Activated CD4-positive, alpha-beta T cell treated with anti-CD3 and anti-CD28 coated beads, Interleukin-2, amount 50 U/mL, for 24 hours (primary cell): ENCODE measurements at places on chromosomes 2 and 18.

DNA sequence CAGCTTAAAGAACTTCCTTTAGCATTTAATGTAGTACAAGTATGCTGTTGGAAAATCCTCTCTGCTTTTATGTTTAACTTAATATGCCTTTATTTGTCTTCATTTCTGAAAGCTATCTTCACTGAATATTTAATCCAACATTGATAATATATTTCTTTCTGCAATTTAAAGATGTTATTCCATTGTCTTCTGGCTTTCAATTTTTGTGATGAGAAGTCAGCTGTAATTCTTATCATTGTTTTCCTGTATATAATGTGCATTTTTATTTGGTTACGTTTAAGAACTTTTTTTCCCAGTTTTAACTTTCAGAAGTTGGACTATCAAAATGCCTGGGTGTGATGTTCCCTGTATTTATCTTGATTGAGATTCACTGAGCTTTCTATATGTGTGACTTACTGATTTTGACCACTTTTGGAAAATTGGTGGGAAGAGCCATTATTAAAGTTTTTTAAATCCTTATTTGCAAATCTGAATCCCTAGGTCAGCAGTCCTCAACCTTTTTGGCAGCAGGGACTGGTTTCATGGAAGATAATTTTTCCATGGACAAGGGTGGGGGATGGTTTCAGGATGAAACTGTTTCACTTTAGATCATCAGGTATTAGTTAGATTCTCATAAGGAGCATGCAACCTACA is 241.0 kb downstream of the TNS1 start:
- no peak for DNase-seq

- no peak for DNase-seq
These were observed 17.3 kb upstream of the RNF152 start for GRCh38 chr18:61910101-61910500.

DNA sequence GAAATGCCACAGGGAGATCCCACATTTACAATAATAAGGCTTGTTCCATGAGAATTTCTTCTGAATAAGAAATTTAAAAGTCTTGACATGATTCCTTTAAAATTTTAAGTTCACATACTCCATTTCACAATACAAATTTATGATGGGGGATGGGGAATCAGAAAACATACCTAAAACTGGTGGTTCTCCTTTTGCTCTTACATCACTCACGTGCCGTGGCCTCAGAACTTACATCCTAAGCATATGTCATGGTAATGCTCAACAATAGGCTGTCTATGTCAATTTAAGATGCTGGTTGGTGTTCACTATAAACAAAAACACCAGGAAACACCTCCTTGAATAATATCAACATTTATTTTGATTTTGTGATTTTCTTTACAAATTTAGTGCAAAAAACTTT is 12.8 kb downstream of the UPP2 start:
- DNase-seq, result no peak

DNA sequence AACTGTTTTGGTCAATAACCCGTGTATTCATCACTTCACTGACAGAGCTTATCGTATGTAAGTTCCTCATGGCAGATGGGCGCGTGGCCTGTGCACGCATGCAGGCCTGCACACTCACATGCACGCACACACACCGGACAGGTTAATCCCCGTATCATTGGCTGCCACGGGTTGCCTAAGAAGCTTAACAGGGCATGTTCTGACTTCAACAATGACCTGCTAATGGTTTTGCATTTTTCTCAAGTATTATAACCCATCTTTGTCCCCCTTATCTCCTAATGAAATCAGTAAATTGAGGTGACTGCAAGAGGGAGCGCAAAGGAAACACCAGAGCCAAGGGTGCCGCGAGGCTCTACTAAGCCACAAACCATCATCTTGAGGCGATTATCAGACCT is 399.0 kb upstream of the ID2 start:
- no peak for DNase-seq

DNA sequence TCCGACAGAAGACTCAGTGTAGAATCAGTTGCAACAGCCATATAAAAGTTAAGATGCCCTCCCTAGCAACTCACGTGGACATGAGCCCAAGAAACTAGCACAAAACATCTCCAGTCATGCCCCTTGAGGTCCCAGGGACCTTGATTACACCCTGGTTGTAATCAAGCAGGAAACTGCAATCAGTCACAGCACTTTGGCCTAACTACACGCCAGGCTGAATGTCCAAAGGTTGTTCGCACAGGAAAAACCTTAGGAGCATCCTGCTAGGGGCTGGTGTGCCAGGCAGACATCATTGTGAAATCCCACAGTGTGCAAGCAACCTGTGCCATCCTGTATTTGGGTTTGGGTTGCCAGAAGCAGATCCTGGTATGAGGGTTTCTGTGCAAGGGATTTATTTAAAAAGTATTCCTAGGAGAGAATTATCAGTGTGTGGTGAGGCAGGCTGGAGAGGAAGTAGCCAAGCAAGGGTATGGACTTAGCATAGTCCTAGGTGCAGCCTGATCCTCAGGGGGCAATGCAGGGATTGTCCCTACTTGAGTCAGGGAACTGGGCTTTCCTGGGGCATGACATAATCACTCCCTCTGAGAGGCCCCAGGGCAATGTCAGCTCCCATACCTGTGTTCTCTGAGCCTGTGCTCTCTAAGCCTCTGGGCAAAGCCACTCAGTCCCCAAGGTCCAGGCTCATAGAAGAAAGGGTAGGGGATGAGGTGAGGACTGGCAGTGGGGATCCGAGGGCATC is 17.8 kb upstream of the SULT1C2 start:
- no peak for DNase-seq

DNA sequence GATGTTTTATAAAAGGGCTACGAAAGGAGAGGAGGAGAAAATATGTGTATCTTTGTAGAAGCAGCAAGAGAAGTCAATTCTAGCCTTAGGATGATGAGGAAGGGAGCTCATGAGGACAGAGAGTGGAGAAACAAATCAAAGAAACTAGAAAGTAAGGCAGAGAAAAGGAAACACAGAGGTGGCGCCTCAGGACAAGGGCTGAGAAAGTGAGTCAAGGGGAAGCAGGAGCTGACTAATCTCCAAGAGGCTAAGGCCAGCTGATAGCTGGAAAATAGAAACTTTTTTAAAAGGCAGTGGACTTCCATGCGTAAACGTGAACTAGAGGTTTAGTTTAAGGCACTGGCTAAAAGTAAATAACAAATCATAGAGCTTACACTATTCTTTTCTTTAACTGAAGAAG is 173.3 kb downstream of the ANKRD44 start:
- DNase-seq, result no peak

GRCh38 chr2:43034921-43035320 is 191.5 kb downstream of the ZFP36L2 start:
- no peak for DNase-seq

DNA sequence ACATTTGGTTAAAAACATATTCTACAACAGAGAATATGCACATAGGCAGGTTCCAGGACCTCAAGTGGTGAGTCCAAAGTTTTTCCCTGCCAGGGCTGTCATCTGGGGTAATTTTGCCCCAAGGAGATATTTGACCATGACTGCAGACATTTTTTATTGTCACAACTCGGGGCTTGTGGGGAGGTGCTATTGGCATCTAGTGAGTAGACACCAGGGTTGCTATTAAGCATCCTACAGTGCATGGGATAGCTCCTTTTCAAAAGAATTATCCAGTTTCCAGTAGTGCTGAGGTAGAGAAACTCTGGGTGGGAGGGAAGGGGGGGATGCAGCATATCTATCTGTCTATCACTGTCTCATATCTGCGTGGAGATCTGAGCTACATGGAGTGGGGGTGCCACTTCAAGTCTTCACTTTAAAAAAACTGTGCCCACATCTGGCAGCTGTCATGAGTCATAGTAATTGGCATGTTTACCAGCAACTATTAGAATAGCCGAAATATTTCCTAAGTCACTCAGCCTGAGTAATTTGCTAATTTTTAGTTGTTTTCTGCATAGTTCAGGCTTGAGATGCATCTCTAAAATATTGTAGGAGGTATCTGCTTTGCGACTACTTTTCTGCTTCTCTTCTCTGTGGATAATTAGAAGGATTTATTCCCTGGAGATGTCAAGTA is 254.0 kb upstream of the RBMS1 start:
- DNase-seq, result no peak

GRCh38 chr18:49002881-49003280 is 52.1 kb upstream of the SMAD7 start:
- DNase-seq, result no peak

DNA sequence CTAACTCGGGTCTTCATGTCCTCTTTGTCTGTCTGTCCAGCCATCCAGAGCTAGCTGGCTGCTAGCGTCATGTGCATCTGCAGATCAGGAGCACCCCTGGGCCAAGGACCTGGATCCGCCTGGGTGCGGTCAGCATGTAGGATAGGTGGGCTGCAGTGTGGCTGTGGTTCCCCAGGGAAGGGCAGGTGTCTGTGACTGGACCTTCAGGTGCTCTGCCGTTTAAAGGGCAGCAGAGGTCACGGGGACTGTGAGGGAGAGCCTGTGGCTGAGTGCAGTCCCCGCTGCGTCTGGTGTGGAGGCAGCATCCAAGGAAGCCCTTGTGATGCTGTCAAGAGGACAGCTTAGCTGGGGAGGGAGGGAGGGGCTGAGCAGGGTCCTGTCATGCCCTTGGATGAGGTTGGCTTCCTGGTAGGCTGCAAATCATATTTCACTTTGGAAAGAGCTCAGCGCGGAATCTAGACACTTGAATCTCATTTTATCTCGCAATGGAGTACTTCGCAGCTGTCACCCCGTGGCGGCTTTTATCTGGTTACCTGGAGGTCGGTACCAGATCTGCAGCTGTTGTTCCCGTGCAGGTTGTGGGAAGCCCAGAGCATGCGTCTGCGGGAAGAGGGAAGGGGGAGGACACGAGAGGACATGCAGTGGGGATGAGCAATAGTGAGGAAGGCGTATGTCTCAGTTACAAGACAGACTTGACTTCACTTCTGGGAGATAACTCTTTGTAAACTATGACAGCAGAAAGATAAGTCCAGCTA is 5.9 kb upstream of the RALB start:
- DNase-seq, result no peak

- DNase-seq, result no peak
These were observed 10.2 kb upstream of the CPLX4 start for GRCh38 chr18:59328683-59329082.

GRCh38 chr2:209472871-209473270 is 49.0 kb downstream of the MAP2 start:
- DNase-seq, result no peak

DNA sequence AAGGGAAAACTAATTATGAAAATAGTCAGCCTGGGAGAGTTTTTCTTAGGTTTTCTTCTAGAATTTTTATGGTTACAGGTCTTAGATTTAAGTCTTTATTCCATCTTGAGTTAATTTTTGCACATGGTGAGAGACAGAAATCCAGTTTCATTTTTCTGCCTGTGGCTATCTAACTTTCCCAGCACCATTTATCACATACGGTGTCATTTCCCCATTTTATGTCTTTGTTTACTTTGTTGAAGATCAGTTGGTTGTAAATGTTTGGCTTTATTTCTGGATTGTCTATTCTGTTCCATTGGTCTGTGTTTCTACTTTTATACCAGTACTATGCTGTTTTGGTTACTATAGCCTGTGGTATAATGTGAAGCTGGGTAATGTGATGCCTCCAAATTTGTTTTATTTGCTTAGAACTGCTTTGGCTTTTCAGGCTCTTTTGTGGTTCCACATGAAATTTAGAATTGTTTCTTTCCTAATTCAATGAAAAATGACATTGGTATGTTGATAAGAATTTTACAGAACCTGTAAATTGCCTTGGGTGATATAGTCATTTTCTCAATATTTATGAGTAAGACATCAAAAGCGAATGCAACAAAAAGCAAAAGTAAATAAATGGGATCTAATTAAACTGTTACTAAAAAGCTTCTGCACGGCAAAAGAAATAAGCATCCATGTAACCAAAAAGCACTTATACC is 146.1 kb upstream of the NOL4 start:
- no peak for DNase-seq

GRCh38 chr2:128746356-128746755 is 427.7 kb upstream of the HS6ST1 start:
- DNase-seq, result no peak

- DNase-seq, result no peak
These were observed 26.9 kb upstream of the CABYR start for GRCh38 chr18:24111936-24112335.

DNA sequence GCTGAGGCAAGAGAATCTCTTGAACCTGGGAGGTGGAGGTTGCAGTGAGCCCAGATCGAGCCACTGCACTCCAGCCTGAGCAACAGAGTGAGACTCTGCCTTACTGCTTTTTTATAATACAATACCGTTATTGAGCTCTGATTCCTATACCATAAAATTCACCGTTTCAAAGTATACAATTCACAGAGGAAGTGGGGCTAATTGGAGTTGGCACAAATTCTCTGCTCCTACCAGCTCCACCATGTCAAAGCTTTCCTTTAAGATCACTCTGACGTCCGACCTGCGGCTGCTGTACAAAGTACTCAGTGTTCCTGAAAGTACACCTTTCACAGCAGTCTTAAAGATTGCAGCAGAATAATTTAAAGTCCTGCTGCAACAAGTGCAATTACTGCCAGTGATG is 29.6 kb upstream of the CYBRD1 start:
- no peak for DNase-seq

DNA sequence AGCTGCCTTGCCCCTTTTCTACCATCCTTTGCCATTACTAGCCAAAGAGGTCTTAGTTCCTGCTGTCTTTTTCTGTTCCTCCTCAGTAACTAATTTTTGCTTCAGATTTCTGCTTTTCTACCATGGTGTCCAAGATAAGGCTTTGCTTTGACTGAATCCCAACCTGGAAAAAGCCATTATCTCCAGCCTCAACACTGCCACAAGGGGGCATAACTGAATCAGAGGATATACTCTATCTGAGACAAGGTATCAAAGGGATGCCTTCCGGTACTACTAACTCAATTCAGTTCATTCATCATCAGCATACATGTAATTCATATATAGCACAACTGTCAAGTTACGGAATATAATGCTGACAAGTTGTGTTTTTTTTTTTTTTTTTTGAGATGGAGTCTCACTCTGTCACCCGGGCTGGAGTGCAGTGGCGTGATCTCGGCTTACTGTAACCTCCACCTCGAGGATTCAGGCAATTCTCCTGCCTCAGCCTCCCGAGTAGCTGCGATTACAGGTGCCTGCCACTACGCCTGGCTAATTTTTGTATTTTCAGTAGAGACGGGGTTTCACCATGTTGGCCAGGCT is 11.4 kb downstream of the OSGEPL1 start:
- no peak for DNase-seq

DNA sequence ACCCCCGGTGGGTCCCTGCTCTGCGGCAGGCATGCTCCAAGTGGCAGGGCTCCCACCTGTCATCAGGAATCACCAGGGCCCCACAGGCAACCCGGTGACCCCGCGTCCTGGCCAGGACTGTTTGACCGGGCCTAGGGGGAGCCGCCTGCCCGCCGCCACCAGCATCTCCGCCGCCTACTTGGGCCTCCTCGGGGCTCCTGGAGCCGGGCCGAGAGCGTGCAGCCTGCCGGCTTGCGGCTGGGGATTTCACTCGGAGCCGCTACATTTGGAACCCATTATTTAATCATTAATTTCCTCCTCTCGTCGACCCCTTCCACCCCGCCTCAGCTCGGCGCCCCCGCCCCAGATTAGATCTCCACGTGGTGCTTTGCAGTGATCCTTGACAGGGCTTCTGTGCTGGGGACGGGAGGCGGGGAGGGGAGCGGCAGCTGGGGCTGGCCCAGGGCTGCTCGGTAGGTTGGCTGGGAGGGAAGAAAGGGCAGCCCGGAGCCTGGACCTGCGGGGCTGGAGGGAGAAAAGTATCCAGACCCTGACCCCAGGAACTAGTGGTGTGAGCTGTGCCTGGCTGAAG is 295.4 kb downstream of the CYP26B1 start:
- DNase-seq, result no peak

GRCh38 chr18:10067670-10068659 is 154.1 kb downstream of the VAPA start:
- no peak for DNase-seq

GRCh38 chr2:85994421-85994777 is 105.6 kb upstream of the ST3GAL5 start:
- no peak for DNase-seq

- DNase-seq, result no peak
These were observed 107.6 kb upstream of the ODC1 start for GRCh38 chr2:10555810-10556111.
